HFFc6 (cell line): ENCODE measurements at places on chromosomes 6 and 20. TPM values are rescaled to one million over a fixed set of nuclear protein-coding genes. Genes with fewer than 3 reads are reported as not detected.

DNA sequence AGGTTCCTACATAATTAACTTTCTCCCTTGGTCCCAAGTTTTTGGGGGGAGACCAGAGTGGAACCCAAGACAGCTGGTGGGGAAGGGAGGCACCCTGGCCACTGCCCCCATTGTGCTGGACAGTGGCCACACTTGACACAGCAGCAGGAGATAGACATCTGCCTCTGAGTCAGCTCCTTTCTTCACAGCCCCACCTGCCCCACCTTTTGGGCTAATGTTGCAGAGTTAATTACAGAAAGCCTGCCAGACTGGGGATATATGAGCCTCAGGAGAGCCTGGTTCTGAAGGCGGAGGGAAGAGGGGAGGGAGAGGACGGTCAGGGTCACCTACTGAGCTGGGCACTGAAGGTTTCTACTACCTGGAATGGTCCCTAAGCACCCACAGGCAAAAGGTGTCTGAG is 50.6 kb downstream of the MAFB start:
- DNase-seq = no peak
- H3K4me1 ChIP-seq = no peaks in the 10 kb centered on the region
- no peak overlapping the region for H3K27ac ChIP-seq
- H3K36me3 ChIP-seq = no peaks in the 10 kb centered on the region; the same call in 1 of the 2 replicates

GRCh38 chr20:17683218-17684076 is 1.4 kb upstream of the RRBP1 start:
- H3K27me3 ChIP-seq = peaks cover 33% of the 10 kb centered on the region
- peak overlapping the region; percentile 80; the same call in 1 of the 2 replicates for H3K4me3 ChIP-seq
- DNase-seq = no peak
- H3K36me3 ChIP-seq = peaks cover 23% of the 10 kb centered on the region
- H3K27ac ChIP-seq = no peak overlapping the region

DNA sequence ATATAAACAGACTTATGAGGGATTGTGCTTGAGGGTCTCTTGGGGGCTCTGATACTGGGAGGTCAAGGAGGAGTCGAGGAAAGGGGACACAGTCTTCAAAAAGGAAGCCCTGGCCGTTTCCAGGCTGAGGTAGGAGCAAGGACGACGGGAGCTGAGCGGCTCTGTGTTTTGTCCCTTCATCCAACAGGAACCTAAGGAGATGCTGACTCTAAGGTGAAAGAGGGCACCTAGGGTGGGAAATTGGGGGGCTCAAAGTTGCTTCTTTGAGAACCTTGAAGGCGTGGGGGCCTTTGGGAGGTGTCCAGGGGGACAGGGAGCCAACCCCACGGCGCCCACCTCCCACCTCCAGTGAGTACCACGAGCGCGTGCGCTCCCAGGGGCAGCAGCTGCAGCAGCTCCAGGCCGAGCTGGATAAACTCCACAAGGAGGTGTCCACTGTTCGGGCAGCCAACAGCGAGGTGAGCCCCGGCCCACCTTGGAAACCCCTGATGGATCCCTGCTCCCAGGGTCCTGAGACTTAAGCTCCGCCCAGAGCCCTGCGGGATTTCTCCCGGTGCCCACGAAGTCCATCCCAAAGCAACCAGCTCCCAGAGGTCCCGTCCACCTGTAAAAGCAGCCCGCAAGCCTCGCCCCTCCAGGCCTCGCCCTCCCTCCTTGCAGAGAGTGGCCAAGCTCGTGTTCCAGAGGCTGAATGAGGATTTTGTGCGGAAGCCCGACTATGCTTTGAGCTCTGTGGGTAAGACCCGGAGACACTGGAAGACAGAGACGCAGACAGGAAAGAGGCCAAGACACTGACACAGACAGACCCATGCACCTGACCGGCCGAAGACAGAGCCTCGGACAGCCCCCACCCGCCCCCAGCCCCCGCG is 2.9 kb downstream of the SPAG4 start:
- H3K36me3 ChIP-seq = no peaks in the 10 kb centered on the region; the same call in 1 of the 2 replicates
- peak overlapping the region; percentile 97 for H3K27ac ChIP-seq
- peak overlapping the region; percentile 89 for H3K4me3 ChIP-seq

GRCh38 chr6:48535582-48536009 is 424.6 kb upstream of the PTCHD4 start:
- H3K4me3 ChIP-seq = no peak overlapping the region
- no peaks in the 10 kb centered on the region for H3K36me3 ChIP-seq
- H3K27me3 ChIP-seq = peaks cover 9% of the 10 kb centered on the region
- DNase-seq = no peak

GRCh38 chr6:36699348-36699747 is 1.7 kb downstream of the RAB44 start:
- no peak overlapping the region for H3K27ac ChIP-seq
- H3K4me1 ChIP-seq = peaks cover 18% of the 10 kb centered on the region
- H3K36me3 ChIP-seq = no peaks in the 10 kb centered on the region
- H3K27me3 ChIP-seq = peaks cover 11% of the 10 kb centered on the region
- H3K4me3 ChIP-seq = no peak overlapping the region

OR2H2 gene
- total RNA-seq = not detected in 3 replicates
